ENCODE measurements at places on chromosomes 12 and 14.

- H3K4me1 ChIP-seq = no peaks in the 10 kb centered on the region
- peaks cover 100% of the 10 kb centered on the region for H3K36me3 ChIP-seq
- no peak overlapping the region for H3K4me3 ChIP-seq
- H3K27ac ChIP-seq = no peak overlapping the region
- no peak for DNase-seq
These were observed 79.1 kb downstream of the RAD52 start for GRCh38 chr12:870378-870777.

DNA sequence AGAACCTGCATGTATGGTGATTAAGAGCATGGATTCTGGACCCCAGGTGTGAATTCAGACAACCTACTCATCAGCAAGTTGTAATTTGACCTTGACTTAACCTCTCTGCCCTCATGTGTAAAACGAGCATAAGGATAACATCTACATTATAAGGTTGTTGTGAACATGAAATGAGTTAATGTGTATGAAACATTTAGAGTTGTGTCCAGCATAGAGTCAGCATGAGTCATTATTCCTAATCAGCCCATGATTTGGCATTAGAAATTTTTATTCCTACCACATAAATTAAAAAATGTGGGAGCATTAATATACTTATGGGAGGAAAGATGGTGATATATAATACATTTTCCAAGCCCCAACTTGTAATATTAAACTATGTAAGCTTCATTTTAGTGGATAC lies 95.9 kb upstream of the DDHD1 start:
- H3K4me1 ChIP-seq = no peaks in the 10 kb centered on the region
- no peak overlapping the region for H3K4me3 ChIP-seq
- no peaks in the 10 kb centered on the region for H3K36me3 ChIP-seq
- no peak for DNase-seq
- H3K27me3 ChIP-seq = no peaks in the 10 kb centered on the region

DNA sequence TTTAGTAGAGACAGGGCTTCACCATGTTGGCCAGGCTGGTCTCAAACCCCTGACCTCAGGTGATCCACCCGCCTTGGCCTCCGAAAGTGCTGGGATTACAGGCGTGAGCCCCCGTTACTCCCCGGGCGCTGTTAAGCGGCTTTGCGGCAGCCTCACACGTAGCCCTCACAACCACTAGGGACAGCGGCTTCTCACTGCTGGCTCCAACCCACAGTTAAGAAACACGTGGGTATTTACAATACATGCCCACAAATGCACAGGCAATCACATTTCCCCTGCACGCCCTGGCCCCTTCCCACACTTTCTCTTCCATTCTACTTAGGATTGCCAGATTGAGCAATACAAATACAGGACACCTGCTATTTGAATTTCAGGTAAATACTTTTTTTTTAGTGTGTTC lies 37.0 kb upstream of the EIF5 start:
- H3K4me1 ChIP-seq = no peaks in the 10 kb centered on the region
- H3K27me3 ChIP-seq = no peaks in the 10 kb centered on the region
- no peak overlapping the region for H3K27ac ChIP-seq
- DNase-seq = no peak
- H3K4me3 ChIP-seq = no peak overlapping the region
- H3K36me3 ChIP-seq = no peaks in the 10 kb centered on the region

DNA sequence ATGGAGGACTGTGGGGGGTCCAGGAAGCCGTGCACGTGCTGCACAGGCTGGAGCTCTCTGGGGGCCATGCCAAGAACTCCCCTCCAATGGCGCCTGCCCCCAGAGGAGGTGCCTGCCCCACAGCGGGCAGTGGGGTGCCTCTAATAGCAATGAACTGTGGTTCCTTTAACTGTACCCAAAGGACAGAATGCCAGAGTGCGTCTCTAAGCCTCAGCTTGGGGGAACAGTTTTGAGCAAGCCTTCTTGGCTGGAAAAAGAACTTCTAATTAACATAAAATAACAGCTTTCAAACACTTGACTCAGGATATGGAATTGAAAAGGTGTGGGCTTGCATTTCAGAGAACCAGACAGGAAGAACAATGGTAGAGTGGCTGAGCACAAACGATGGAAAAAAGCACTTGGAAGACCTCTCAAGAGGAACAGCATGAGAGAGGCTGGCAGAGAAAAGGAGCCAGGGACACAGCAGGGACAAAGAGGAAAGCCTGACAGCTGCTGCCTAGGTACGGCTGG lies 195.6 kb downstream of the TTC7B start:
- DNase-seq = no peak
- peaks cover 6% of the 10 kb centered on the region for H3K36me3 ChIP-seq
- H3K27ac ChIP-seq = no peak overlapping the region
- H3K27me3 ChIP-seq = no peaks in the 10 kb centered on the region
- H3K4me3 ChIP-seq = no peak overlapping the region

DNA sequence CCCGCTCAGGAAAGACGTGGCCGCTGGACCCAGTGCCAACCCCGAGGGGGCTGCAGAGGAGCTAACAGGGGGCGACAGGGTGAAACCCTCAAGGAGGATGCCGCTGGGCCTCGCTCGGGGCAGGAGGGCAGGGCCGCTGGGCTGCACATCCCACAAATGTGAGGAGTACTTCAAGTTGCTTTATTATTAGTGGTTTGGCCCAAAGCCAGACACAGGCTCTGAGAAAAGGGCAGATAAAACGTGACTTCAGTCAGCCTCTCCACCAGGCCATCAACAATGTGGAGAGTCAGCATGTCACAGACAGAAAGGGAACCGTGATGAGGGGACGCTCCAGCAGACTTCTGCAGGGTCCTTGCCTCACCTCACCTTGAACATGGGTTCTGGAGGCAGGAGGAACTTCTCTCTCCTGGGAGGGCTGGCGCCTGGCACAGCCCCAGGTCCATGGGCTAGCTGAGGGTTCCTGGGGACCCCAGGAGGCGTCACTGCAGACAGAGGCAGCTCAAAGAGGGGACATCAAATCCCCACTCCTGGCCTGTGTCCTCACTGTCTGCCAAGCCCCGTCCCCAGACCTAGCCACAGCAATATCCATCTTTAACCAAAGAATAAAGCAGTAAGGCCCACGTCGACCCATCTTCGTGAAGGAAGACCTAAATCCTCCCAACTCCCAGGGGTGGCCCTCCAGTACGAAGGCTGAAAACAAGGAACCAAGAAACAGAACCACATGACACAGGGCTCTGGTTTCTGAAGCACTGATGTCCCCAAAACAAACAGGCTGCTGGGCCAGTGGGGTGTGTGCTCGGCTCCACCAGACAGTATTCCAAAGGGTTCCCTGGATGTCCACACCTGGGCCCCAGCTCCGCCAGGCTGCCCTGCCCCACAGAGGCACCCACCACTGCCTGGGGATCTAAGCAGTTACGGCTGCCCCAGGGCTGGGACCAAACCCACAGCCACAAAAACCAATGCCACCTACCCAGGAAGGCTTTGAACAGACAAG lies 35.1 kb downstream of the CCDC85C start:
- H3K27me3 ChIP-seq = no peaks in the 10 kb centered on the region
- H3K36me3 ChIP-seq = no peaks in the 10 kb centered on the region
- no peak overlapping the region for H3K4me3 ChIP-seq
- peak overlapping the region; percentile 62 for H3K27ac ChIP-seq
- DNase-seq = peak; percentile 59

- no peak for DNase-seq
- no peaks in the 10 kb centered on the region for H3K27me3 ChIP-seq
- H3K4me1 ChIP-seq = no peaks in the 10 kb centered on the region
- H3K36me3 ChIP-seq = no peaks in the 10 kb centered on the region
These were observed 71.7 kb upstream of the KICS2 start for GRCh38 chr12:64293654-64294364.

GRCh38 chr12:95323212-95323611 lies 105.6 kb downstream of the VEZT start:
- no peaks in the 10 kb centered on the region for H3K4me1 ChIP-seq
- no peak overlapping the region for H3K4me3 ChIP-seq
- no peak overlapping the region for H3K27ac ChIP-seq
- no peaks in the 10 kb centered on the region for H3K36me3 ChIP-seq
- no peaks in the 10 kb centered on the region for H3K27me3 ChIP-seq

- peak overlapping the region; percentile 81 for H3K27ac ChIP-seq
- no peaks in the 10 kb centered on the region for H3K36me3 ChIP-seq
- no peaks in the 10 kb centered on the region for H3K27me3 ChIP-seq
- H3K4me1 ChIP-seq = no peaks in the 10 kb centered on the region
- H3K4me3 ChIP-seq = no peak overlapping the region
- DNase-seq = no peak
These were observed 159.2 kb downstream of the PAH start for GRCh38 chr12:102757882-102758226.

- H3K36me3 ChIP-seq = no peaks in the 10 kb centered on the region
- H3K4me1 ChIP-seq = peaks cover 18% of the 10 kb centered on the region
- no peak for DNase-seq
- peak overlapping the region; percentile 82 for H3K27ac ChIP-seq
These were observed 669 bp downstream of the FANCM start for GRCh38 chr14:45136399-45136798.

- H3K36me3 ChIP-seq = no peaks in the 10 kb centered on the region
- no peak for DNase-seq
- no peak overlapping the region for H3K4me3 ChIP-seq
- peaks cover 30% of the 10 kb centered on the region for H3K27me3 ChIP-seq
These were observed 4.7 kb downstream of the ASPG start for GRCh38 chr14:104090071-104090748.

DNA sequence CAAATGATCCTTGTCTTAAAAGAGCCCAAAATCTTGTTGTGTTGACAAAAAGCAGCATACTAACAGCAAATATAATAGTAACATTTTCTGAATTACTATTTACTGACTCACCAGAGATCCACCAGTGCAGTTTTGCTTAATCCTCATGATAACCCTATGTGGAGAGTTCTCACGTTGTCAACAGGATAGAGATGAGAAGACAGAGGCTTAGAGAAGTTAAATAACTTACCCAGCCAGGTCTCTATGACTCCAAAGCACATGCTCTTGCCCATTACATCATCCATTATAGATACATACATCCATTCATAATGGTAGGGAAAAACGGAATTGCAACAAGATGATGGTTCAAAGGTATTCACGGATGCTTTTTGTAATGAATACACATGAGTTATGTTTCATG lies 111.9 kb downstream of the PAX9 start:
- no peaks in the 10 kb centered on the region for H3K36me3 ChIP-seq
- no peak overlapping the region for H3K4me3 ChIP-seq
- H3K4me1 ChIP-seq = no peaks in the 10 kb centered on the region

GRCh38 chr14:45679853-45680252 lies 426.9 kb upstream of the MIS18BP1 start:
- H3K36me3 ChIP-seq = no peaks in the 10 kb centered on the region
- no peaks in the 10 kb centered on the region for H3K27me3 ChIP-seq

DNA sequence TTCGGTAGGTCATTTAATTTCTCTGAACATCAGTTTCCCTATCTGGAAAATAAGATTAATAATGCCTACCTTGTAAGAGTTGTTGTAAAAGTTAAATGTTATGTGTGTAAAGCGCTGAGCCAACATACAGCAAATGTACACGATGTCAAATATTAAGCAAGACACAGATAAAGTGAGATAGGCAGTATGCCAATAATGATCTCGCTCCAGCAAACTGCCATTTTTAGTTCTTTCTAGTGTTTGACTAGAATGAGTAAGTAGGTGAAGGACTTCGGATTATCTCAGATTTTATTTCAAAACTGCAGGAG lies 840 bp downstream of the DHRS7 start:
- no peak for DNase-seq
- peaks cover 34% of the 10 kb centered on the region for H3K4me1 ChIP-seq
- H3K27ac ChIP-seq = peak overlapping the region; percentile 93
- H3K4me3 ChIP-seq = peak overlapping the region; percentile 80
- no peaks in the 10 kb centered on the region for H3K27me3 ChIP-seq
- H3K36me3 ChIP-seq = no peaks in the 10 kb centered on the region

- no peaks in the 10 kb centered on the region for H3K36me3 ChIP-seq
- no peak for DNase-seq
- H3K27ac ChIP-seq = peak overlapping the region; percentile 32
- H3K27me3 ChIP-seq = no peaks in the 10 kb centered on the region
- H3K4me3 ChIP-seq = peak overlapping the region; percentile 29
These were observed 6.4 kb downstream of the LUM start for GRCh38 chr12:91104812-91105466.

- H3K4me3 ChIP-seq = no peak overlapping the region
- peaks cover 14% of the 10 kb centered on the region for H3K36me3 ChIP-seq
- no peak for DNase-seq
- no peaks in the 10 kb centered on the region for H3K27me3 ChIP-seq
- peaks cover 100% of the 10 kb centered on the region for H3K4me1 ChIP-seq
These were observed 40.2 kb downstream of the SH2B3 start for GRCh38 chr12:111445726-111446581.

DNA sequence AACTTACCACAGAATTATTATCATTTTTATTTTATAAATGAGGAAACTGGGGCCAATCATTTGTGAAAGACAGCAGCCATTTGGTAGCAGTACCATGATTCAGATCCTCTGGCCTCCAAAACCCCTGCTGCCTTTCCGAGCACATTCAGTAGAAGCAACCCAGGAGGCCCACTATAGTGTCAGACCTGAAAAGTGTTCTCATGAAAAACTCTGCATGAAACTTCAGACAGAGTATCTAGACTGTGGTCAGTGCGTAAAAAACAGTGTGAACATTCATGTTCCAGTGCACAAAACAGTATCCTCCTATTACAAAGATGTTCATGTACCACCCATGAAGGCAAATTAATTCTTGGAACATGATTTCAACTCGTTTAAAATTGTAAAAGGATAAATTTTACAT lies 112.0 kb downstream of the EPS8 start:
- H3K27ac ChIP-seq = no peak overlapping the region
- H3K27me3 ChIP-seq = no peaks in the 10 kb centered on the region
- H3K36me3 ChIP-seq = no peaks in the 10 kb centered on the region
- H3K4me1 ChIP-seq = no peaks in the 10 kb centered on the region

All from heart right ventricle (tissue), 16 donors.